ENCODE measurements at places on chromosomes 1 and 21.

- no peak for DNase-seq
Measured at GRCh38 chr1:115757856-115758255, 10.7 kb downstream of the CASQ2 start.

- peak; percentile 20 for DNase-seq
Measured at GRCh38 chr1:10904396-10905358, 107.8 kb upstream of the TARDBP start.

GRCh38 chr1:237287876-237288521 lies 246.0 kb downstream of the RYR2 start:
- DNase-seq: no peak

- DNase-seq: no peak
Measured at GRCh38 chr1:43558346-43558841, 27.7 kb downstream of the PTPRF start.

GRCh38 chr1:92484472-92485380 lies 2.0 kb downstream of the GFI1 start:
- peak; percentile 76 for DNase-seq

DNA sequence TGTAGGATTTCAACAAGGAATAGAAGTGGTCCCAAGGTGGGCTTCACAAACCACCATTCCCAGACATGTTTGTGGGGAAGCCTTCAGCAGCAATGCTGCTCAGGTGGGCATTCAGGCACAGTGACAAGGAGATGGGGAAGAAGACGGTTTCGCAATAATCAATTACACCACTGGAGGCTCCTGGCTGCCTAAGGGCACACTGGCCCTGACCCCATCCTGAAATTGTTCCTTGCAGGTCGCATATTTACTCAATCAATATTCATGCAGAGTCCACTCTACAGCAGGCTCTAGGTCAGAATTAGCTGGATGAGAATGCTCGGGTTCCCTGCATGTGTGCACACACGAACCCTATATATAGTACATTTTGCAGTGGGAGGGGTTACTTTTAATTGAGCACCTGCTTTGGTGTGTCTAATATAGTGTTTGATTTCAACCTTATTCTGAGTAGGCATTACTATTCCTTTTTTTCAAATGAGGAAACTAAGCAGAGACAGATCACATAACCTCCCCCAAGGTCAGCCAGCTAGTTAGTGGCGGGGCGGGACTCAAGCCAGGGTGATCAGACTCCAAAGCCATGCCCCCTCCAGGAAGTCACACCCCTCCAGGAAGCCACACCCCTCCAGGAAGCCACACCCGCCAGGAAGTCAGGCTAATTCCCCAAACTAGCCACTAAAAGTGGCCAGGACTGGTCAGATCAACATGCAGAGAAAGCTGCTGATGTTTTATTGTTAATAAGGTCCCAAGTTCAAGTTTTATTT lies 106.5 kb downstream of the HLCS start:
- peak; percentile 22 for DNase-seq

GRCh38 chr1:1354271-1355247 lies 3.8 kb downstream of the MXRA8 start:
- peak; percentile 21 for DNase-seq

DNA sequence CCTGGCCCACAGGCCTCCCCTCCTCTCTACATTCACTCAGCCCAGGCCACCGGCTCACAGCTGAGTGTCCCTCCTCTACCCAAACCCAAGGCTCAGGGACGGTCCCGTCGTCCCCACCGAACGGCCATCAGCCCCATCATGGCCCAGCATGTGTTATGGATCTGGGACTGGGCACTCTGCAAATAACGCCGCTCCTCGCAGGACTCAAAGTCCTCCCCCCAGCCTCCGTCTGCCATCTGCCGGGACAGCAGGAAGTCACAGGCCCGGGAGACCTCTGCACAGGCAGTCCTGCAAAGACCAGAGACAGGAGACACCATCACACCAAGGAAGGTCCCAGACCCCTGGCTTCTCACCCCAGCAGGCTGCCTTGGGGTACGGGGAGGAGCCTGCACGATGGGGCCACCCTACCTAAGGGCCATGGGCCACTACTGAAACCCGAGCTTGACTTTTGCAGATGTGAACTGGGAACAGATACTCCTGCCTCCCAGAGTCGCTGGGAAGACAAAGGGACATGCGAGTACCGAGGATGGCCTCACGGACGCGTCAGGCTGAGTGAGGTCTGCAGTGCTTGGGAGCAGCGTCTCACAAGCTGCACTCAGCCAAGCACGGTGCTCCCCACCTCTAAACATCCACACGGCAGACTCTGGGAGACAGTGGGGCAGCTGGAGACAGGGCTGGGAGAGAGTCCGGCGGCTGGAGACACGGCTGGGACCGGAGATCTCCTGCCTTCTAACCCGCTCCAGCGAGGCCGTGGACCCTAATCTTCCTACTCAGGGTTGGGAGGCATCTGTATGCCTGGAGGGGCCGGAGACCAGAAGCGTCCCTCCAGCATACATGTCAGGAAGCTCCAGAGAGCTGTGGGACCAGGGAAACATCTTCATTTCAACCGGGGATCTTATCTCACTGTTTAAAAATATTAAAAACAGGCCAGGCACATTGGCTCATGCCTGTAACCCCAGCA lies 10.4 kb upstream of the SPATC1L start:
- DNase-seq: no peak

- peak; percentile 84 for DNase-seq
Measured at GRCh38 chr1:109667452-109668122, at the start of gene GSTM2. Gene GSTM2 (plus strand): TSS chr1:109668057. CDS start chr1:109668116, 59 bp downstream.

GRCh38 chr1:208885650-208886049 lies 641.5 kb upstream of the PLXNA2 start:
- no peak for DNase-seq

- DNase-seq: no peak
Measured at GRCh38 chr1:81109038-81109437, 691.7 kb upstream of the ADGRL2 start.

- no peak for DNase-seq
Measured at GRCh38 chr1:62198781-62199125, 4.1 kb downstream of the L1TD1 start.

DNA sequence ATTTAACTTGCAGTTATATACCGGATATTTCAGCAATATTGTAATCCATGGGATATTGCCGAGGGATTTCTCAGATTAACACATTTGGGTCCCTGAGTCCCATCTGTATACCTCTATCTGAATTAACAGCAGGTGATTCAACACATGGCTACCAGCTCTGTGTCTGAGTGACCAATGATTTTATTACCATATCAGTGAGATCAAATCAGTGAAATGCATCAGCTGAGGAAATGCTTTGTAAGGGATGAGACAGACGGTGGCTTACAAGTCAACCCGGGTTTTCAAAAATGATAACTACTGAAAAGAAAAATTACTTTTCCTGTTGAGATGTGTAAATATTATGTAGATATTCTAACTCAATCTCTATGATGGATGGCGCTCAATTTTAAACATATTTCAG lies 504.1 kb upstream of the PKN2 start:
- DNase-seq: no peak

GRCh38 chr1:232377494-232377770 lies 252.5 kb downstream of the SIPA1L2 start:
- DNase-seq: no peak

GRCh38 chr21:39022035-39022434 lies 161.2 kb downstream of the PSMG1 start:
- no peak for DNase-seq

DNA sequence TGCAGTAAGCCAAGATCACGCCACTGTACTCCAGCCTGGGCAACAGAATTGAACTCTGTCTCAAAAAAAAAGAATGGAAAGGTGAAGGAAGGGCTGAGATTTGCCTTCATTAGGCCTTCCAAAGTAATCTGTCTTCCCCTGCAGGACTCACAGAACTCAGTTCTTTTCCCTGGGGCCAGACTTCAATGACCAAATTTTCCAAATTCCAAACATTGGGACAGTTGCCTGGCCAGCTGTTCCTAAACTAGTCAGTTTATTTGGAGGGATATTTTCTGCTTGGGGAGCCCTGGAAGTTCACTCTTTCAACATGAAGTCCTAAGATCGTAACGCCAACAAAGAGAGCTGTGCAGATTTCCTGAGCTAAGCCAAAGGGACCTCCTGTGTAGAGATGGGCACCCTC lies 5.4 kb upstream of the DEDD start:
- DNase-seq: no peak

DNA sequence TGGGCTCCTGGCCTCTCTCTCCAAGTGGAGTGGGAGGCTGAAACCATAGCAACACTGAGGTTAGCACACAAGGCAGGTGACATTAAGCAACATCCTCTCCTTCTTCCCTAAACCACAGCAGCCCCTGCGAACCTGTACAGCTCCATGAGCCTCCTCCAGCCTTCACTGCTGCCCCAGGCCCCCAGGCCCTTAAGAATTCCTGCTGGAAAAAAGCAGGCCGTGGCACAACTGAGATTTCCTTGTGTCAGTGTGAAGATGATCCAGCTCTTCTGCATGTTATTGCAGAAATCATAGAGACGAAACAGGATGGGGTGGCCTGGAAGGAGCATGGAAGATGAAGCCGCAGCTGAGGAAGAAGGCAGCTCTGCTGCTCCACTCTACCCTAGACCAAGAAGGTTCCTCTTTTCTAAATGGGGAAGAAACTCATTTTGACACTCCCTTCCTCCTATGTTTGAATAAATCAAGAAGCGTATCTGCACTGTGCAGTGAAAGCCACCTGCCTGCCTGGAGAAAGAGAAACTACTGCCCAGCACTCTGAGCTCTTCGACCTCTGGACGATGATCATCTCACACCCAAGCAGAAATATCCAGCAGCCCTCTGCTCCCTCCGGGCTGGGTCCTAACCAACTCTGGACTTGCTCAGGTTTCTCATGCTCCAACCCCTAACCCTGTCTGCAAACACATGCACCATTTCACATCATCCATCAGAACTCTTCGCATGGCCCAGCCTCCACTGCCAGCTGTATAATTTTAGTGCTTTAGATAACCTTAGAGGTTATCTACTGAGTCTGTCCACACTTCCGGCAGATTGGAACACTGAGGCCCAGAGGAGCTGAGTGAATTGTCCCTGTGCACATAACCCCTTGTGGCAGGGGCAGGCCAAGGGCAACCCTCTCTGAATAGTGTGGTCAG lies 20.7 kb downstream of the SH3BP5L start:
- no peak for DNase-seq

DNA sequence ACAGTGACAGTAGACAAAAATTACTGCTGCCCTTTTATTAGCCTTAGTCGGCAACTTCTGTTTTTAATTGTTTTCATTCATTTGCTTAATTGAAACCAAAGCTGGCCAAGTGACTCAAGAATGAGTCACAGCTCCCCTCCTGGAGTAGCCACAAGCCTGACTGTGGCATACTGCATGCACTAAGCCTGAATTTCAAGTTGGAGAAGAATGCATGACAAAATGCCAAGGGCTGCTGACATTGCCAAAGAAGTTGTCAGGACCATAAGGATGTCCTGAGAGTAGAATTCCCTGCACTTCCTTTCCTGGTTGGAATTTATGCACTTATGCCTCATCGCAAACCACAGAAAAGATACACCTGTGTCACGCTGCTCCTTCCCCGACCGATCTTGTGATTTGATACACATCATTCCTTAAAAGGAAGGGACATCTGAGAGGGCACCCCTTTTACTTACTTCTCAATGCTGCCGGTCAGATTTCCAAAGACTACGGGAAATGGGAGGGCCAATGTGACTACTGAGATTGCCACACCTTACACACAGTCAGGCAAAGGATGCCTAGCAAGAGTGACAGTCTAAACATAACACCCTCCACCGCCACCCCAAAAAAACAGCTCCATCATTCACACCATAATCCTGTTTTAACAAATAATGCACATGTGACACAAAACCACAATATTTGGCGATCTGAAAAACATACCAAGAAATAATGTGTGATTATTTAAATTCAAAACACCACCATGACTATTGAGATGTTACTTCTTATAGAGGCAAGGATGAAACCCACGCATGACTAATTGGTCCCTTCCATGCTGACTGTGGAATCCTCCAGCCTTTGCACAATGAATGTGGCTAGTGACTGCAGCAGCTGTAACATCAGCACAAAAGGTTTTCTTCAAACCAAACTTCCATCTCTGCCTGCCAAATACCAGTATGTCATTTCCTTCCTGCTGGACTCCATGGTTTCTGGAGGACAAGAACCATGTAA lies 28.2 kb downstream of the VAV3 start:
- DNase-seq: peak; percentile 62

Data from activated naive CD4-positive, alpha-beta T cell treated with Interleukin-2 at 50 U/mL for 16 hours (primary cell).